ENCODE measurements at places on chromosomes 4 and X.

DNA sequence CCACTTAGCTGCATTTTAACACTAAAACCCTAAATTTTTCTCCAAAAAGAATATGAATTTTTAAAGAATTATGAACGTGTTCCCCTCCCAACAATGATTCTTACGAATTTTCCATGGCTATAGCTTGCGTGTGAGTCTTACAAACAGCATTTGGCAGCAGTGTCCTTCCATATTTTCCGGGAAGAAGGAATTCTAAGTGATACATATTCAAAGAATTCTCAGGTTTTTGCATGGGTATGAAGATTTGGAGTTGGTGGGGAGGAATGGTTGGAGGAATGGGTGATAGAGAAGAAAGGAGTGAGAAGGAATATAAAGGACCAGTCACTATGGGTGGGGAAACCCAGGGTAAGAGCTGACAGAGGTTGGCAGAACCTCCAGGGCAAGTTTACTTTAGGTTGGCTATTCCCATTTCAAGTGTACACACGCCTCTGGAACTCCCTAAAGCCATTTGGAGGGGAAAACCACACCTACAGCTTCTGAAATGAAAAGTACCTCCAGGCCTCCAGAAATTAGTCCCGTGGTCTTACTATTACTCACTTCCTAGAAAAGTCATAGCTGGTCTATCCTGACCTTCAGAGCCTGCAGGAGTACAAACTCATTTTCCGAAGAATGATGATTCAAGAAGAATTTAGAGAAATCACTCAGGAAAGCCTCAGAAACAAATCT lies 420.8 kb upstream of the DIPK2B start:
- DNase-seq, result no peak

GRCh38 chrX:17072301-17072700 lies 125.8 kb downstream of the REPS2 start:
- DNase-seq, result no peak

GRCh38 chr4:57344296-57344695 lies 234.1 kb upstream of the IGFBP7 start:
- no peak for DNase-seq

- DNase-seq, result peak; percentile 23
Measured at GRCh38 chr4:73653695-73654106, 33.5 kb upstream of the RASSF6 start.

- no peak for DNase-seq
Measured at GRCh38 chr4:8167815-8168214, 9.2 kb upstream of the ABLIM2 start.

DNA sequence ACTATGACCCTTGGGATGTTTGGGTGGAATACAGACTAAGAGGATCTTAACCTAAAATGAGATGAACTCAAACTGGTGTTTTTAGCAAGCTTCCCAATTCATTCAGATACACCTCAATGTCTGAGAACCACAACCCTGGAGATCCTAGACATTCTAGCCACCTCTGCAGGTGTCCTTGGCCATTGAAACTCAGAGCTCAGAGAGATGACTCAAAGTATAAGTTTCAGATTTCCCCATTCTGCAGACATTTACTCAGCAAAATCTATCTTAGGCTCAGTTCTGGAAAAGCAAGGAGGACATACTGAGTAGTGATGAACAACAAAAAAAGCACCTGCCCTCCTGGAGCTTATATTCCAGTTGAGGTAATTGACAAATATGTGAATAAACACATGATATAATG lies 47.8 kb downstream of the COMMD8 start:
- no peak for DNase-seq

DNA sequence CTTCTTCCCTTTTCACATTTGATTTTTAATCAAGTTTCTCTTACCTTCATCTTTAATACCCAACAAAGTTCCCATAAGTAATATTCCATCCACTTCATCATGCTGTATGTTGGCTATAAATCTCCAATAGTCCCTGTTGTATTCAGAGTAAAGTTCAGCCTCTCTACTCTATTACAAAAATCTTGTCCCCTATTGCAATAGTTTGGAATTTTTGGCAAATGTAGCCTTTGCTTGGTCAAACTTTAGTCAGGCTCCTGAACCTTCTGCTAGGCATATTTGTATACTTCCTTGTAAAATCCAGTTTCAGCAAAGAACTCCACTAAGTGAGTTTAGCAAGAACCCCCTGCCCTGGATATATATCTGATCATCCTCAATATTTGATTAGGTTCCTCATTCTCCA lies 54.0 kb upstream of the PACRGL start:
- DNase-seq, result no peak

DNA sequence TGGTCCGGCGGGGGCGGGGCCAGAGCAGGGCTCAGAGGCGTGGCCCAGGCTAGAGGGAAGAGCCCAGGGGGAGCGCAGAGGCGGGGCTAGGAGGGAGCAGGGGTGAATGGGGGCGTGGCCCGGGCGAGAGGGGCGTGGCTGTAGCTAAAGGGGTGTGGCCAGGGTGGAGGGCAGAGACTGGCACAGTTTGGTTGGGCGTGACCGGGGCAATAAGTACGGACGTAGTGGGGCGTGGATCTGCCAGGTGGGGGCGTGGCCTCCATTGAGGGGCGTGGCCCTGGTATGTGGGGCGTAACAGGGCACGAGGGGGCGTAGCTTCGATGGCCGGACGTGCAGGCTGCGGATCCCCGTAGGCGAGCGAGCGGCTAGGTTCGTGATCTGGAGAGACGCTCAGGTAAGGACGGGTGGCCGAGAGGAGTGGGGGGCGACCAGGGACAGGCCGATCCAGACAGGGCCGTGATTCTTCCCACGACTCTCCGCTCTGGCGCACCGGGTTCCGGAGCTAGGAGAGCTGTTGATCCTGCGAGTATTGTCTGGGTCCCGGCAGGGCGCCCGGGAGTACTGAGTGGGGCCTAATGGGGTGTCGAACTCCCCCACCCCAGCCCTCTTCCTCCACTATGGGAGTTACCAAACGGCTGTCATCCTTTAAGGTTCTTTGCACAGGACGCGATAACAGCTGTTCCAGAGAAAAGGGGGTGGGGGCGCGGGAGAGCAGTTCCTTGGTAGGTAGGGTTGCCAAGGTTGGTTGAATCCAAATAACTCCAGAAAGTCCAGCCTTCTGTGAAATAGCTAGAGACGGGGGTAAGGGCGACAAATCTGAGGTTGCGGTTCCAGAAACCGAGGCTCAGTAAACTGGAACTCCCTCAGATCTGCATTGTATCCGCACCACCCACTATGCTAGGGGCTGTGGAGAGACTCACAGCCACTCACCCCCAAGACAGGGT lies at the start of gene CA5B:
Gene CA5B (plus strand): TSS at position 312 of the 944 bp plus-strand sequence. CDS start 11,754 bp downstream, outside the sequence.
- DNase-seq, result peak; percentile 83

DNA sequence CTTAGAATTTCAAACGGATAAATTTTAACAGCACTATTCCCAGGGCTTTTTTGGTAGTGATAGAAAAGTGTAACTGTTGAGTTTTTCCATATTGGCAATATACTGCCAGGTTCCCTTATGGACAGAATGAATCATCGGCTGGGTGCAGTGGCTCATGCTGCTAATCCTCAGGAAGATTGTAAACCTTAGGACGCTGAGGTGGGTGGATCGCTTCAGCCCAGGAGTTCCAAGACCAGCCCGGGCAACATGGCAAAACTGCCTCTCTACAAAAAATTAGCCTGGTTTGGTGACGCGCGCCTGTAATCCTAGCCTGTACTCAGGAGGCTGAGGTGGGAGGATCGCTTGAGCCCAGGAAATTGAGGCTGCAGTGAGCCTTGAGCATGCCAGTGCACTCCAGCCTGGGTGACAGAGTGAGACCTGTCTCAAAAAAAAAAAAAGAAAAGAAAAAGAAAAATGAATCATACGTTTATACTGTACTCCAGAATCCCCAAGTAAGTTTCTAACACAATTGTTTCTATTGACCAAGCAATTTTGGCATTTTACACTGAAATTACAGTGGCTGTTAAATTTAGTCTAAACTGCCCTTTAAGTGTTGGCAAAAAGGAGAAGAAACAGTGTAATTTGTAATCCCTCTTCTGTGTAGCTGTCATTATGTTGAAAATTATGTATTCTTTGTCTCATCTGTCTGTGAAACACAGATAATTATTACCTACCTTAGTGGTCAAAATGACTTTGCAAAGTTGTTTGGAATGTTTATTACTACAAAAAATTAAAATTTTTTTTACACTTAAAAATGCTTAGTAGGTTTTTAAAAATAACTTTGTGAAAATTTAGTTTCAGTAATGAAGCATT lies 1.8 kb downstream of the SLC30A9 start:
- DNase-seq, result no peak

All from NCI-H2107 (cell line).